HepG2 (cell line): ENCODE measurements at places on chromosomes 12 and 14.

DNA sequence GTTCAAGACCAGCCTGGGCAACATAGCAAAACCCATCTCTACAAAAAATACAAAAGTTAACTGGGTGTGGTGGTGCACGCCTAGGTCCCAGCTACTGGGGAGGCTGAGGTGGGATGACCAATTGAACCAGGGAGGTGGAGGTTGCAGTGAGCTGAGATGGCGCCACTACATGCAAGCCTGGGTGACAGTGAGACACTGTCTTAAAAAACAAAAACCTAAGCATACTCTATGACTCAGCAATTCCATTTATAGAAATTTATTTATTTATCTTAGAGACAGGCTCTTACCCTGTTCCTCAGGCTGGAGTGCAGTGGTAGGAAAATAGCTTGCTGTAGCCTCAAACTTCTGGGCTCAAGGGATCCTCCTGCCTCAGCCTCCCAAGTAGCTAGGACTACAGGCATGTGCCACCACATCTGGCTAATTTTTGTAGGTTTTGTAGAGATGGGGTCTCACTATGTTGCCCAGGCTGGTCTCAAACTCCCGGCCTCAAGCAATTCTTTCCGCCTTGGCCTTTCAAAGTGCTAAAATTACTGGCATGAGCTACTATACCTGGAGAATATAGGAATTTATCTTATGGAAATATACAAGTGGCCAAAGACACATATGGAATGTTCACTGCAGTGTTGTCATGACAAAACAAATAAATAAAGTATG is 43.3 kb downstream of the NCKAP5L start:
- DNase-seq: no peak

- DNase-seq: no peak
Observed at GRCh38 chr12:115030017-115030416, 346.0 kb upstream of the TBX3 start.

DNA sequence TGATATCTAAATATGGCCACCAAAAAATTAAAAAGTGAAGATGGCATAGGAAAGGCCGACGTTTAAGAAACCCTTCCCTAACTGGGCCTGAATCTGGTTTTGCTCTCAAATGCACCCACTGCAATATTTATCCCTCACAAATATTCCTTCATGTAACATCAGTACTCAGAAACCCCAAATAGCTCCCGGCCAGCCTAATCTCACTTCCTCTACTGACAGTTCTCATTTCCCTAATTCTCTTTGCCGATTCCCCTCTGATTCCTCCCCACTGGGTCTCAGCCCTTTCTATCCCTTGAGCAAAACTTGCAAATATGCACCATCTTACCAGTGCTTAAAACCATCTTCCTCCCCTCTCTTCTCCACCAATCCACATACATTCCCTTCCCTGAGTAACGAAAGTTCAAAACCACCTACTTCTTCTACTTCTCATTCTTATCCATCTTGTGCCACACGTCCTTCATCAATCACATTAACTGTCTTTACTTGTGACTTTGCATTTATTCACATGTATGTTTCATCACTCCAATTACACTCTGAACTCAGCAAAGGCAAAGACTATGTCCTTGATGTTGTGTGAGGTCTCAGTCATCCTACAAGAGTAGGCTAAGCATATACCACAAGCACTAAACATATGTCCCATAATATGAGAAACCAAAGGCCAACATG is 23.1 kb downstream of the KCNK10 start:
- no peak for DNase-seq

DNA sequence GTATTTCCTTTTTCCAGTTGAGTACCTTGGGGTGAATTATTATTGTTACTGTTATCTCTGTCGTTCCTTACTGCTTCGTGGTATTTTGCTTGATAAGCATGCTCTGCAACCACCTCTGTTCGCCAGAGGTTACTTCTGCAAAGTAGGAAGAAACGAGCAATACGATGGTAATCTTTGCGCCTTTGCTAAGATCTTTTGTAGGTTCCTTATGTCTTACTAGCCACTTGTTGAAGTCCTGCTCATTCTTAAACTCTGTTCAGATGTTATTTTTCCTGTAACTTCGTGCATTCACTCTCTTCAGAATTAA is 729 bp upstream of the M6PR start:
- DNase-seq: no peak

- no peak for DNase-seq
Observed at GRCh38 chr14:71647086-71647784, 285.0 kb upstream of the RGS6 start.

DNA sequence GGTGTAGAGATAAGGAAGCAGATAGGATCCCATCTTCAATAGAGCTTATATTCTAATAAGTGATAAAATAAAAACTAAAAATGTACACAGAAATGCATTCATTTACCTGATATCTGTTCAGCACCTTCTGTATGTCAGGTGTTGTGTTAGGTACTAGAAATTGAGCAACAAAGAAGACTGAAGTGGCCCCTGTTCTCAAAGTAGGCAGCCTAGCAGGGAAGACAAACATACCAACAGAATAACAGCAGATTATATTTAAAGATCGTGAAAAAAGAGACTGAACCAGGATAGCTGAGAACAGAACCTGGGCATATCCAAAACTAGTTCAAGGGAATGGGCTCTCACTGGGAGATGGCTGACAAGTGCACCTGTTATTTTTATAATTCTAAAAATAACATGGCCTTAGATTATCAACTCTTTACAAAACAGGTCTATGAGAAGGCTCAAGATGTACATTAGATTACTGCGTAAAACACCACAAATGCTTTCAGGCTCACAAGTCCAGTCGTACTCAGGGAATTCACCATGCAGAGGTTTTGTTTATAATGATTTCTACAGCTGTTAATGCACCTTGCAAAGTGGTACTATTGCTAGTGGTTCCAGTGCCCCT is 16.4 kb downstream of the ANO6 start:
- no peak for DNase-seq

GRCh38 chr14:82537831-82538230 is 1004.2 kb upstream of the SEL1L start:
- no peak for DNase-seq

DNA sequence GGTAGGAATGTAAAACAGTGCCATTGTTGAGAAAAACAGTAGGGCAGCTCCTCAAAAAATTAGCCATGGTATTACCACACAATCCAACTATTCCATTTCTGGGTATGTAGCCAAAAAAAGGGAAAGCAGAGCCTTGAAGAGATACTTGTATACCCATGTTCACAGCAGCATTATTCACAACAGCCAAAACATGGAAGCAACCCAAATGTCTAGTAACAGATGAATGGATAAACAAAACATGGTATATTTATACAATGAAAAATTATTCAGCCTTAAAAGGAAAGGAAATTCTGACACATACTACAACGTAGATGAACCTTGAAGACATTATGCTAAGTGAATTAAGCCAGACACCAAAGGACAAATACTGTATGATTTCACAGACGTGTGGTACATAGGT is 67.6 kb upstream of the GNG2 start:
- no peak for DNase-seq

DNA sequence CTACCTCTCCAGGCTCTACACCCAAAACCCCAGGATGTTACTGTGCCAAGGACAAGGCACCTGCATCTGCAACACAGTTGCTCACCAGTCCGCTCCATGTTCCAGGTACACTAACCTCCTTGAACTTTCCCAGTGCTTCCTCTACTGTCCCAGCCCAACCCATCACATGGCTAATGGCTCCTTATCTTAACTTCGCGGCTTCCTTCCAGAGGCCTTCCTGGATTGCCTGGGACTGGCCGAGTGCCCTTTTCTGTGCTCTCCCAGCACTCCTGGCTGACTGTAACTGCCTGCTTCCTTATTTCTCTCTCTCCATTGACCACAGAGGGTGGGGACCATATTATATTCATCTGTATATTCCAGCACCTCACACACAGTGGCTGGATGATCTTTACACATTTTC is 20.9 kb downstream of the POMT2 start:
- no peak for DNase-seq

GRCh38 chr12:124045671-124046455 is 72.8 kb downstream of the ZNF664 start:
- no peak for DNase-seq

- DNase-seq: no peak
Observed at GRCh38 chr12:79006306-79006705, 141.7 kb downstream of the SYT1 start.

DNA sequence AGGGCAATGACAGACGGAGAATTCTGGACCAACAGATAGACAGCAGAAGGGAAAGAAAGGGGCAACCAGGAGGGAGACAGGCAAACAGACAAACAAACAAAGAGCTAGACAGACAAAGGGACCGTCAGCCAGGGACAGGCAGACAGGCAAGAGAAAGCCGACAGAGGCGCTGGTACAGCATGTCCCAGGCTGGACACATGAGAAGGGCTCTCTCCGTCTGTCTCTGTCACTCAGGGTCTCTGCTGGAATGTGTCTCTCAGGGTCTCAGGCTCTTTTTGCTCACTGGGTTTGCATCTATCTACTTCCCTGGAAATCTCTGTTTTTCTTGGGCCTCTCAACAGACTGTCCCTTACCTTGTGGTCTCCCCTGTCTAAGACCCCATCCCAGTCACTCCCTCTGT is 8.2 kb upstream of the SMUG1 start:
- DNase-seq: no peak

DNA sequence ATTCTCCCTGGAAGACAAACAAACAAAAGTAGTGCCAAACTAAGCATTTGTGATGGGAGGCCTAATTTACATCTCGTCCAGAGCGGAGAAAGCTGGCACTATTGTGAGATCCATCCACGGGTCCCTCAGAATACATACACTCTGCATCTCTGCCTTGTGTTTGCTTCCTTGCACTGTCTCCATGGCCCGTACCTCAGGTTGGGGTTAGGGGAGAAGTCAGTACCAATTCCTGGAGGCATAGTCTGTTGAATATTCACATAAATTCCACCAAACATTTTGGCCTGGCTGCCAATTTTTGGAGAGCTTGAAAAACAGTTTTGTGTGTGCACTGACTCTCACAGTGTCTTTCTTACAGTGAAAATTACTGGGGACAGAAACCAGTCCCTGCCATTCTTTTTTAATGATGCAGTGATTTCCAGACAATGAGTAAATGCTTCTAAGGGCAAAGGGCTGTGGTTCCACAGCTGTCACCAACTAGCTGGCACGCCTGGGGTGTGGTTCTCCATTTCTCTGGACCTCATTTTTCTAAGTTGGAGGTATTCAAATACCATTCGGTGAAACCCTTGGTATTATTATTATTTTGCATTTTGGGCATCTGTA is 119.7 kb upstream of the HIF1A start:
- DNase-seq: no peak

DNA sequence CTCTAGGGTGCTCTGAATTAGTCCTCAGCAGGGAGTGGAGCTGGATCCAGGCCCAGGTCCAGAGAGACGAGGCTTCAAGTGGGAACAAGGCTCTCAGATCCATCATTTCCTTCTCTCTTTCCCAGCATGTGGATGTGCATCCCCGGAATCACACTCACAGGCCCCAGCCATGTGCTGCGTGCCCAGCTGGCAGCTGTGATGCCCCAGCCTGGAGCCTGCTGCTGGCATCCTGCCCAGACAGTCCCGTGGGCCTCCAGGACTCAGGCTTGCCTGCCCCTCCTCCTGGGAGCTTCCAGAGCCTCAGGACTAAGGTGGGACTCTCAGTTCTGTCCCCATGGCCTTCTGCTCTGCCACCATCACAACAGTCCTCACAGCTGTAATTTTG is 6.2 kb upstream of the KRT84 start:
- no peak for DNase-seq

GRCh38 chr14:89025561-89026236 is 201.2 kb downstream of the TTC8 start:
- no peak for DNase-seq

- no peak for DNase-seq
Observed at GRCh38 chr12:113480336-113480971, 8.8 kb upstream of the LHX5 start.

DNA sequence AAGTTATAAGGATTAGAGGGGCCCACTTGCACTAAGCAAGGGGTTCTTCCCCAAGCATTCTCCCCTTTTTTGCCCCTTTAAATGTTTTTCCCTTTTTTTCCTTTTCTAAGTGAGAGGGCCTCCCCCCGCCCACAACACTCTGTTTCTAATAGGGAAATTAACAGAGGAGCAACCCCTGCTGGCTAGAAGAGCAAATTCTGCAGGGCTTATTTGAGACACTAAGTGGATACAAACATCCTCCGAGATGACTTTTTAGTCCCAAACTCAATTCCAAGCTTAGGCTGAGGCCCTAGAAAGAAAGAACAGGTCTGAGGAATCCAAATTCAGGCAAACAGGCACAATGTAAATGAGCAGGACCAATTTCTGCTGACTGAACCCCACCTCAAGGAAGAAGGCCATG is 138.9 kb downstream of the GPR65 start:
- no peak for DNase-seq

DNA sequence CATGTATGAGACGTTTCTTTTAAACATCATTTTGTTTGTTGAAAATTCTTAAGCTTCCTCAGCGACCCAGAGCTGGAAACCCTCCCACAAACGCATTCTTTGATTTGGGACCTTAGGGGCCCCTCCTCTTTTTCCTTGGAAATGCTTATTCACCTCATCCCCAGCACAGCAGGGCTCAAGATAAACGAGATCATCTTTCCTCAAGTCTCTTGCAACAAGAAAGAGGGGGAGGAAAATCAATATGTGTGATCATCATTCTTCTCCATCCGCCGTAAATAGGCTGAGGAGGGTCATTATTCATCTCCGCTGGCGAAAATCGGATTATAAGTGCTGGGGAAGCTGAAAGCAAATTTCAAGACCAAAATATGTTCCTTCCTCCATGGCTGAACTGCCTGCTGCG is 1415.2 kb downstream of the AACS start:
- DNase-seq: no peak
